ENCODE measurements at places on chromosomes 12 and 14.

DNA sequence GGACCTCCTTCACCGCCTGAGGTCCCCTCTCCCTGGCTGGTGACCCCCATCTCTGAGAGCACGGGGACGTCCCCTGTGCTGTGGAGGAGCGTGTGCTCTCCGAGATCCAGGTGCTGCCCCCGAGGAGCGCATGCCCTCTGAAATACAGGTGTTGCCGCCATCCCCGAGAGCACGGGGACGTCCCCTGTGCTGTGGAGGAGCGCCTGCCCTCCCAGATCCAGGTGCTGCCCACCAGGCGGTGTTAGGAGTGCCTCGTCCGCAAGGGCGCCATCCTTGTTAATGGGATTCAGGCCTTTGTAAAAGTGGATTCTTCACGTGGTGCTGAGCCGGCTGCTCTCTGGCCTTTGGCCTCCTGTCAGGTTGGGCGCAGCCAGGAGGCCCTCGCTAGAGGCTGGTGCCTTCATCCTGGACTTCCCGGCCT is 10.1 kb downstream of the NOC4L start:
- no peak for DNase-seq

DNA sequence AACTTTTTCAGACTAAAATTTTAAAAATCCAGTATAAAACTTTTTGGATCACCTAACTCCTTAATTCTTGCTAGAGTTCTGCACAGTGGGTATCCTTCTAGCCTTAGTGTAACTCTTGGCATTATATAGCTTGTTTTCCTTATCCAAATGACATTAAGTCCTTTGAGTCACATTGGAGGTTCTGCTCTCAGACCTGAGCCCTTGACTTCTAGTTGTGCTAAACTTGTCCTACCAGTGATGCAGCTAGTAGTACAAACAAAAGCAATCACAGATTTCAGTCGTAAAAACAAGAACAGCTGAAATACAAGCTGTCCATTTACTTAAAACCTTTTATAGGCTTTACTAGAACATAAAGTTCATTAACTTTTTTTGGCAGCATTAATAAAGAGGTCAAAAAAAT is 10.5 kb downstream of the ZBTB1 start:
- DNase-seq = no peak

- DNase-seq = no peak
Measured at GRCh38 chr14:73753124-73753886, 39.1 kb upstream of the PNMA1 start.

DNA sequence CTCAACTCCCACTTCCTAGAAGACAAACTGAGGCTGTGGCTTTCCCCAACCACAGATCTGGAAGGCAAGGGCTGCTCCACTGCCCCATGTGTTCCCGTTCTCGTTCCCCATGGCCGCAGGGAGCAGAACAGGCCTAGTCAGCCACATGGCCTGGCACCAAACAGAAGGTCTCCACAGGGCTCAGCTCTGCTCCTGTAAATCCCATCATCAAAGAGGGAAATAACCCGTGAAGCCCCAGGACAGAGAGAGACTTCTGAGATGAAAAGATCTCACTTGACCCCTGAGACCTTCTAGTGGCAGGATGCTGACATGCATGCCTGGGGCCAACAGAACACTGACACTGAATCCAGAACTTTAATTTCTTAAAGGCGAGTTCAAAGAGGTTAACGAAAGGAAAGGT is 68.9 kb downstream of the BCL11B start:
- DNase-seq = no peak

GRCh38 chr14:32560209-32560857 is 231.2 kb downstream of the AKAP6 start:
- no peak for DNase-seq
